Tibial nerve (tissue), 4 donors: ENCODE measurements at places on chromosomes 6 and 20. TPM values are rescaled to one million over a fixed set of nuclear protein-coding genes. Genes with fewer than 3 reads are reported as not detected.

Gene HDGFL1
- total RNA-seq, result not detected

DNA sequence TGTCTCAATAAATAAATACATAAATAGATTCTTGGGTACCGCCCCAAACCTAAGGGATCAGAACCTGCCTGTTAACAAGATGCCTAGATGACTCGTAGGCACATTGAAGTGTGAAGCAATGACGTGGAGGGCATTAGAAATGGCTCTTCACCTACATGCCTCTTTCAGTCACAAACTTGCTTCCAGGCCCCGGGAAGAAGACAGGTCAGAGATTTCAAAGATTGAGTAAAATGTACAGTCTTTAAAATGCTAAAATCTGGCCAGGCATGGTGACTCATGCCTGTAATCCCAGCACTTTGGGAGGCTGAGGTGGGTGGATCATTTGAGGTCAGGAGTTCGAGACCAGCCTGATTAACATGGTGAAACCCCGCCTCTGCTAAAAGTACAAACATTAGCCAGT lies 480.8 kb upstream of the JARID2 start:
- DNase-seq, result no peak

Gene LPIN3
- total RNA-seq, result 46.3 TPM

Gene SLC35D3
- total RNA-seq, result not detected

DNA sequence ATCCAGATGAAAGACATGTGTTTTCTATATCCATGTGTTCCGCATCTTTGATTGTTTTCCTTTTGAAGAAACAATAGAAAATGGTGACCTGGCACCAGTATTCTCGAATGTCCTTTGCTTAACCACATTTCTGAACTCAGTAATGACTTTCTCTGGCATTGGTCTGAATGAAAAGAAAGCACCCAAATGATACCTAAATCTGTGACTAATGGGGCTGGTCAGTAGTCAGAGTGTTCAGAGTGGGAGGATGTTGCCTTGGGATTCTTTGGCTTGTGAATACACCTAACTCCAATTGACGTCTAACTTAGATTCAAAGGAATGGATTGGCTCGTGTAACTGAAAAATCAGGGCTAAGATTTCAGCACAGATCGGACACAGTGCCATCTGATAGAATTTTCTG lies 27.1 kb downstream of the PARD6B start:
- DNase-seq, result no peak

Gene LAMA2
- 339 TPM for total RNA-seq

DNA sequence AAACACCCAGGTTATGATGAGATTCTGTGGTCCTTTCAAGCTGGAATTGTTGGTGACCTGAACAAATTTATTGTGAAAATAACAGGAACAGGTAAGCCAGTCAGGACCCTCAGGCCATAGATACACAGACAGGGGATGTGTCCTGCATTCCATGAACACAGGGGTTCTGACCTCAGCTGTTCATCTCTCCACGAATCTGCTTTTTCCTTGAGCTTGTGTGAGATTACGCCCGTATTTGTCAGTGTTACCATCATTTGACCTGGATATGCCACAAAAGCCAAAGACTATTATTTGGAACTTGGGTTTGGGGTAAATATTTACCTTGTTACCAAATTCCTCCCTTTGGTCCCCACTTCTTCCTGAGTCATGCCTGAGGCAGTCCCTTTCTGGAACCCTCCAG lies 288.9 kb downstream of the PREX1 start:
- no peak for DNase-seq

Gene OXT
- 1.8 TPM for total RNA-seq

- no peak for DNase-seq
Measured at GRCh38 chr6:42007286-42008137, 42.8 kb upstream of the TAF8 start.

Gene HAO1
- total RNA-seq, result not detected

DNA sequence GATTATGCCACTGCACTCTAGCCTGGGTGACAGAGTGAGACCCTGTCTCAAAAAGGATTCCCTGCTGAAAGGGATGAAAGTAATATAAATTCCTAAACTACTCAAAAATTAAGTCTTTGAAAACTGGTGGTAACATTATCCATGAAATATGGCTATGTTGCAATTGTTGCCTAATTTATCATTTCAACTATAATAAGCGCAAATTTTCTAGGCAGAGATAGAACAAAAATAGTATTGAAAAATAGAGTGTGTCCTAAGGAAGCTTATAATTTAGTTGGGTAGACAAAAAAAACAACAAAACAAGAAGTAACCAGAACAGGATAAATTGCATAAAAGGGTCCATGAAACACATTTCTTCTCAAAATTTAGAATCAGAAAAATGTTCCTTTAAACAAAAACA lies 68.0 kb downstream of the FKBP5 start:
- DNase-seq, result no peak

DNA sequence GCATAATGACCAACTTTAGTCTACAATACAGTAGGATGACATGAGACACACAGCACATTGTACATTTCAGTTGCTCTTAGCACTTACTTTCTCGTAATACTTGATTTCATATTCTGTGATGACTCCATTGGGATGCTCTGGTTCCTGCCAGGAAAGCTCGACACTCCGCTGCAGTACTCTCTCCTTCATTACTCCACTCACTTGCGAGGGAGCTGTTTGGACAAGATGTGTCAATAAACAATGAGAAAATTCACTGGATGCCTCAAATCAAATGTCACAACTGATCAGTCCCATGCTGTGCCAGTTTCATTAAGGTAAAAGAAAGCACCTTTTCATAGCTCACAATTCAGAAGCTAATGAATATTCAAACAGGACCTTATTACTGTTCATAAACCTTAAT lies 147.1 kb downstream of the EPHA7 start:
- DNase-seq, result no peak

Gene CABLES2
- total RNA-seq, result 8.6 TPM
